ENCODE measurements at places on chromosomes 3 and 15.

GRCh38 chr3:165800970-165801369 lies 36.3 kb downstream of the BCHE start:
- no peak for DNase-seq

- DNase-seq = no peak
Measured at GRCh38 chr3:126525853-126526667, 2.1 kb downstream of the CHST13 start.

GRCh38 chr3:9786825-9787669 lies 5.2 kb downstream of the TADA3 start:
- no peak for DNase-seq

DNA sequence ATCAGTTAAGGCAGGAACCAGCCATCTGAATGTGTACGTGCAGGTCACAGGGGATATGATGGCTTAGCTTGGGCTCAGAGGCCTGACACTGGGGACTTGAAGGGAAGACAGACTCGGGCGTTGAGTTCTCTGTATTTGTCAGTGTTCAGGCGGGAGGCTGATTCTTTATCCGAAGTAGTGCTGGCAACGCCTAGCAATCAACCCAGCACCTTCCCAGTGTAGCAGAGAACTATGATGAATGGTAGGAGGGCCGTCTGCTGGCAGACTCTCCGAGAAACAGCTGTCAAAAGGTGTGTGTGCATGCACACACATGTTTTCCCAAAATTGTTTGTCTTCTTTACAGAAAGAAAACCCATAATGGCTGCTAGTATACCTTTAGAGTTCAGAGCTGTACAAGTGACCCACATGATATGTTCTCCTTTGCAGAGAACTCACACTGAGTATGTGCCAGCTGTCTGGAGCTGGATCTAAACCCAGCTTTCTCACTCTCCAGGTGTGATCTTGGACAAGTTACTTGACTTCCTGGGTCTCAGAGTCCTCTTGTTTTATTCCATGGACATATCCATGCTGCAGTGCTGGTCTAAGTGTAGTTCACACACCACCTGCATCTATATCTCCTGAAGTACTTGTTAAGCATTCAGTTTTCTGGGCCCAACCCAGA lies 74.5 kb upstream of the LARS2 start:
- no peak for DNase-seq

GRCh38 chr3:151541178-151541577 lies 80.3 kb upstream of the IGSF10 start:
- no peak for DNase-seq

DNA sequence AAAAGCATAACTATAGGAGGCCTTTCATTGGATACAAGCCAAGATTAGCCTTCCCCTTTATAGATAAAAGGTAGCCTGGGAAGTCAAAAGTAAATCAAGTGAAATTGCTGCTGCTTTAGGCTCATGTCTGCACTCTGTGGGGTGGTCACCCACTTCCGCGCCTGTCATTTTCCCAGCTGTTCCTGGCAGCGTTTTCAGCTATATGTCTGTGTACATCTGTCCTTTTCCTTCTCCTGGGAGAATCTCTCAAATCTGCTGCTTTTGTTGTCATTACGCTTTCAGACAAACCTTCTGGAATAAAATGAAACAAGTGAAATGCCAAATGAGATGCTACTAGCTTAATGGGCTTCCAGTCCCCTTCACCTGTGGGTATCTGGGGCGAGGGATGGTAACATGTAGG lies 211.8 kb downstream of the MCTP2 start:
- no peak for DNase-seq

DNA sequence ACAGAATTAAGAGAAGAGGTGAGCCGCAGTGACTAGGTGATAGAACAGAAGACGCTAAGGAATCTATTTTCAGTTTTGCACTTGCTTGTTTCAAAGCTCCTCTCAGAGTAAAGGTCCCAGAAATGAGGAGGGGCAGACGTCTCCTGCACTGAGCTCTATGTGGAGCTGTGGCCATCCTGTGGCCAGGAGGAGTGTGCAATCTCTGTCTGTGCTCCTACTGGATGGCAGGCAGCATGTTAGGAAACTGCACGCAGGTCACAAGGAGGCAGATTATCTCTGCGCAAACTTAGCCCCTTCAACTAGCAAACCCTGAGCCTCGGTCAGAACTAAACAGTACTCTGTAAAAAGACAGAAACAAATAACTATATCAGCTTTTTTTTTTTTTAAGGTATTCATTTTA lies 31.1 kb upstream of the PPIB start:
- DNase-seq = no peak

GRCh38 chr3:28173836-28174235 lies 67.6 kb upstream of the CMC1 start:
- no peak for DNase-seq

- DNase-seq = no peak
Measured at GRCh38 chr3:124887177-124887931, at the start of gene ITGB5. Gene ITGB5, minus strand, starts transcription at chr3:124887365. Its CDS starts 365 bp downstream, at chr3:124887000.

GRCh38 chr3:107634099-107634489 lies 111.3 kb downstream of the BBX start:
- no peak for DNase-seq

DNA sequence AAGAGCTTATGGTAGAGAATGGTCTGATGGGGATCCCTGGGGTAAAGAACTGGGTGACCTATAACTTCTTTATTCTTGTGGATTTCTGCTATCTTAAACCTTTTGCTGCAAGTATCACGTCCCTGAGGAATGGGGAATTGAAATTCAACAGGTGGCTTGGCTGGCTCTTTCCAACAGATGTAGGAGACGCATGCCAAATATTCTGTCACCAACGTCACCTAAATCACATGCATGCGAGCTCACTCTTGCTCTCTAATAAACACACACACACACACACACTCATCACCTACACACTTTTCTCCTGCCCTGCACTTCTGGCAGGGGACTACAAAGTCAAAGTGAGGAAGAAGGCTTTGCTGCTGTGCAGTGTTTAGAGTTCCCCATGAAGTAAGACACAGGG lies 145.8 kb upstream of the NECTIN3 start:
- no peak for DNase-seq

DNA sequence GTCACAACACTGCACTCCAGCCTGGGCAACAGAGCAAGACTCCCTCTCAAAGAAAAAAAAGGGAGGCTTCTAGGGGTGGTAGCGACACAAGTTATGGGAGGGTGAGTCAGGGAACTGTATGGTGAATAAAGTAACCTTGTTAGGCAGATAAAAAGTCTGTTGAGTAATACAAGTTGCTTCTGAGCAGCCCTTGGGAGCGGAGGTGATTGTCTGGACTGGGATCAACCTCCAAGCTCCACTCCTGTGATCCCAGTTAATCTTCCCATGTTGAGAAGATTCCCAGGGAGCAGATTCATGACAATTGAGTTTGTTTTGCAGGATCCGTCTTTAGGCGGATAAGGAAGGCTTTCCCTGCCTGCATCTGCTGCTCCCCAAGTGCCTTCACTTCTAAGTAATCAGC lies 335.9 kb downstream of the THSD4 start:
- DNase-seq = no peak

GRCh38 chr3:124260206-124260915 lies 268.4 kb upstream of the ROPN1 start:
- no peak for DNase-seq

DNA sequence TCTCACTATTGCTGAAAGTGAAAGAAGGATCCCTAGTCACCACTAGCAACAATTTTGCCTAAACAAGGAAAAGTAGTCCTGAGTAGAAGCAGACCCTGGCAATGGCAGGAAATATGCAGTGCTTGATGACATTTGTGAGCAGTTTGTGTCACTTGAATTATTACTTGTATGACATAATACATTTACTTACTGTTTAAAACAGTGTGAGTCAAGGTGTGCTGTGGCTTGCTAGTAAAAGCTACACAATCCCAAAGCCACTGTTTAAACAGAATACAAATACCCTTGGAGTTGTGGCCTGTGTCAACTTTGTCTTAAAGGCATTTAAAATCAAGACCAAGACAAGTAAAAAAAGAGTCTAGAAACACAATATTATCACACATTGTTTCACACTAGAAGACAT lies 775.4 kb downstream of the ROBO1 start:
- no peak for DNase-seq

DNA sequence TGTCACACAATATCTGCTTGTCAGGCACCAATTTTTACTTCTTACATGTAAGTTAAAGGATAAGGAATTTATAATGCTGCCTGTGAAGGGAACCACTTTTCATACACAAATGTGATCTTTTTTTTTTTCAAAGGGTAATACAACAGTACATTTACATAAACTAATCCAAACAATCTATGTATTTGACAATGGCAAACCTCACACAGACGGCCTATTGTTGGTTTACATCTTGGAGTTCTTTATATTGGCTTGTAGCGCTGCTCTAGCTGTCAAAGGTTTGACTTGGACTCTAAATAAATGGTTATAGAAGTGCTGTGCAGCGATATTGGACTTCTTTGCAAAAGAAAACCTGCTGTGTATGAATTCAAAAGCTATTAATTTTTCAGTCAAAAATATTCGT lies 598.0 kb downstream of the FOXP1 start:
- DNase-seq = no peak

DNA sequence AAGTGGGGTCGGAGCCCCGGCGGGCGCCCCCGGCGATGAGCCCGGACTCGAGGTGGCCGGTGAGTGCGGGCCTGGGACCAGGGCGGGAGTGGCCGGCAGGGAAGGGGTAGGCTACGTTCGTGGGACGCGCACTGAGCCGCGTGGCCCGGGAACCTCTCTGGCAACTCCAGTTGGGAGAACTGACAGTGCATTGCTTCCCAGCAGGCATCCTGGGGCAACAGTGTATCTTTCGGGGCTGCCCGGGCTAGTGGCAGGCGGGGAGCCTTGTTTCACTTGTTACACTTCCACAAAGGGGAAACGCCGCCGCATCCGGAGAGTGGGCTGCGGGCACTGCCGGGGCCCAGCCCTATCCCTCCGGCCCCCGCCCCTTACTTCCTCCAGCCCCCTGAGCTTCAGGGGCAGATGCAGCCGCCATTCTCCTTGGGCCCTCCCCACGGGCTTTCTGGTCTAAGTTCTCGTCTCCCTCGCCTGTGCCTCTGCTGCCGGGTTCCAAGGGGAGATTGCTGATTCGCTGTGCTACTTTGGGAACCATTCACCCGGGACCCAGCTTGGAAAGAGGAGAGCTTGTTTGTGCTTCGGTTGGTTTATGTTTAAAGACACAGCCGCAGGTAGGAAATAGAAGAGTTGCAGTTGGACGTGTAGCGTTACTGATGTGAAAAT lies 675 bp downstream of the BRPF1 start:
- peak; percentile 9 for DNase-seq

GRCh38 chr3:48989796-48990635 lies at the start of gene P4HTM:
Gene P4HTM, plus strand, starts transcription at chr3:48990241. Its CDS starts 16 bp downstream, at chr3:48990257.
- peak; percentile 89 for DNase-seq

DNA sequence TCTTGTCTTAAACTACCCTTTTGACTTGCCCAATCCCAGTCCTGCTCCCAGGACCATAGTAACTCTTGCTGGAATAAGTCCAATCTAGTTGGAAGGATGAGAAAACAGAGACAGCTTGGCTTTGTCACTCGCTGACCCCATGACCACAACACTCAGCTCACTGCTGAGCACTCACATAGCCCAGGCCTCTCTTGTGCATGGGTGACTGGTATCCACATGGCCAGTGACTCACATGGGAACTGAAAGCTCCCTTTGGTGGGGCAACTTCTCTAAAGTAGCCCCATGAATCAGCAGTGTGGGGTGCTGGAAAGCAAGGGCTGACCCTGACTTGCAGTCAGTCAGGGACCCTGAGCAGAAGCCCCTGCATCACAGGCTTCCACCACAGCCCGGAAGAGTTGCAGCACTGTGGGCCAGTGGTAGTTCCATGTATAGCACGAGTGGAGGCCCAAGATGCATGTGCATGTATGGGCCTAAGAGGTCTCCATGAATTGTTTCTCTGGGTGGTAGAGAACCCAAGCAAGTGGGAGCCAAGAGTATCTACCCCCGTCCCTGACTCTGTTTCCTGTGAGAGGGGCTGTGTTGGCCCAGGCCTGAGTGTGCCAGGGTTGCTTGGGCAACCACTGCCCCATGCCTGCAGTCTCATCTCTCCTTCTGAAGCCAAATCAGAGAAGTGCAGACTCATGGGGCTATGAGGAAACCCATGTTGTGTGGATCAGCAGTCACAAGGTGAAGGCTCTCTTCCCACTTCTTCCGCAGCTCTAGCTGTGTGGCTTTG lies 62.1 kb upstream of the XCR1 start:
- no peak for DNase-seq

- no peak for DNase-seq
Measured at GRCh38 chr3:173066044-173067004, 74.7 kb downstream of the SPATA16 start.

DNA sequence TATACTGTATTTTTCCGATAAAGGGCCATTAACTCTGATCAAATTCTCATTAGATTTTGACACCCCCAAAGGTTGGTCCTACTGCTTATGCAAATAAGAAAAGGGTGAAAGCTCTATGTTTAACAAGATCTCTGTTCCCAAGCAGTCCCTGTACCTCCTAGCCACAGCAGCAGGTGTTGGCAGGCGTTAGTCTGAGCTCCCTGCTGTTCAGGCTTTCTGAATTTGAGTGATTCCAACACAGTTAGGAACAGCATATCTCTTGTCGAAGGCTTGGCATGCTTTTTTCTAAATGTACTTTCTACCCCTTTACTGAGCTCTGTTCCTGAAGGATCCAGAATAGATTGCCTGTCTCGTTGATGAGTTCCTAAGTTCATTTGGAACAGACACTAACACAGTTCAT lies 42.3 kb downstream of the MITF start:
- no peak for DNase-seq

DNA sequence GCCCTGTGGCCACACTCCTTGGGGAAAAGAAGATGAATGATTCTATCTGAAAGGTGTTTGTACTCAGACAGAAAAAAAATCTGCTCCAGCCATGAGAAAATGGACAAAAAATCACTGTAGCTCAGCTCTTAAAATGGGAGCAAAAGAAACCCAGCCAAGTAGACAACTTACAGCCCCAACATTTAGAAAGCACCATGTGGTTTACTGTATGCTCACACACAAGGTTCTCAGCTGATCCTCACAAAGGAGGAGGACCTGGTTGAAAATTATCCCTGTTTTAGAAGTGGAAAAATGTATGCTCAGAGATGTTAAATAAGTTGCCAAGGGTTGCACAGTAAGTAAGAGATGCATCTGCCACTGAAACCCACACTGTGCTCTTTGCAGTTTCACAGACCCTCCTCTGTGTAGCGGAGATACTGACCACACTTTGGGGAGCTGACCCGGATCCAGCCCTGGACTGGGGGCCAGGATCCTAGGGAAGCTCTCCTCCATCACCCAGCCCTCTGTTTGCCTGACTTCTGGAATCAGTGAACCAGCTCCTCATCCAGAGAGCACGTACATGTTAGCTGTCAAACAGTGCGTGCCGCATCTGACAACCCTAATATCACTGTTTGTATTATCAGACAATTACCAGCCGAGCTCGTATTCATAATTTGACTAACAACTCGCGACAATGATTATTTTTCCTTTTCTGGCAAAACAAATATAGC lies 32.7 kb upstream of the TPRG1 start:
- no peak for DNase-seq

DNA sequence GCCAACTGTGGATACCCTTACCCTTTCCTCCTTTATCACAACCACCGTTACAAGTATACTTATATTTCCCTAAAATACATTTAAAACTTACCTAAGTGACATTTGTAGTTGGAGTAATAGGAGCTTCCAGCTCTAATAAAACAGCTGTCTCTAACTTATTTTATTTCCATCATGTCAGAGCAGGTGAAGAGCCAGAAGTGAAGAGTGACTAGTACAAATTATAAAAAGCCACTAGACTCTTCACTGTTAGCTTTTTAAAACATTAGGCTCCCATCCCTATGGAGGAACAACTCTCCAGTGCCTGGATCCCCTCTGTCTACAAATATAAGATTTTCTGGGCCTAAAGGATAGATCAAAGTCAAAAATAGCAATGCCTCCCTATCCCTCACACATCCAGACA lies 102.3 kb downstream of the MME start:
- DNase-seq = no peak

- DNase-seq = no peak
Measured at GRCh38 chr3:13894807-13895154, 14.9 kb upstream of the WNT7A start.

- DNase-seq = no peak
Measured at GRCh38 chr15:45442507-45443135, 64.3 kb upstream of the GATM start.
